Fibroblast of skin of right biceps (primary cell): ENCODE measurements at places on chromosomes 1 and 21.

DNA sequence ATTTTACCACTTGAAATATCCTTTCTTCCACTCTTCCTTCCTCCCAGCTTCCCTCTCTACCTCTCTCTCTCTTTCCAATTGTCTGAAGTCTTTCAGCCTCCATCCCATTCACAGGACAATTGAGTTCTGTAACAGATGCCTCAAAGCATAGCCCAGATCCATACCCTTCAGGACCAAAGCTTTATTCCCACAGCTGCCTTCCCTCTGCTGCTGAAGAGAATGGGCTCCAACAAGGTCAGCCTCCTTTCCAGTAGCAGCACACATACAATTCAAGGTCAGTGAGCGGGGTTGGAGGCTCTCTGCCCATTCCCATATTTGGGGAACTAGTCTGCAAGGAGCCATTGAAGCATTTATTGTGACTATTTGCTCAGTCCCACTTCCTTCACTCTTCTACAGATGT, 179.9 kb downstream of the DPYD start:
- DNase-seq: no peak

GRCh38 chr1:66598670-66599069, 64.7 kb downstream of the SGIP1 start:
- DNase-seq: peak; percentile 92

GRCh38 chr1:92698932-92699331, 86.0 kb downstream of the EVI5 start:
- DNase-seq: no peak

- peak; percentile 16 for DNase-seq
Observed at GRCh38 chr1:232589812-232590743, 39.9 kb downstream of the SIPA1L2 start.
